Airway epithelial cell (primary cell): ENCODE measurements at places on chromosomes 3 and 15. TPM values are rescaled to one million over a fixed set of nuclear protein-coding genes. Genes with fewer than 3 reads are reported as not detected.

Gene HRH1
- total RNA-seq: 2.6 and 3.2 TPM in 2 replicates

Gene PAK2
- total RNA-seq: 22.9 and 31.1 TPM in 2 replicates

Gene NIPA2
- total RNA-seq: 56.3 and 64.7 TPM in 2 replicates

Gene OGG1
- 16.2 and 17.4 TPM in 2 replicates for total RNA-seq

Gene ACKR4
- 0.19 TPM in 1 of 2 replicates, not detected in the other for total RNA-seq

Gene GNAT1
- 0.35 TPM in 1 of 2 replicates, not detected in the other for total RNA-seq

Gene SLC22A14
- total RNA-seq: not detected in 2 replicates

Gene BOC
- total RNA-seq: 2.1 and 2.2 TPM in 2 replicates

Gene NMD3
- 38.8 and 58.3 TPM in 2 replicates for total RNA-seq

Gene ANKRD34C
- total RNA-seq: not detected in 2 replicates

Gene AADACL2
- not detected in 2 replicates for total RNA-seq

Gene DPPA2
- not detected in 2 replicates for total RNA-seq

Gene CMTM6
- 69.6 and 114 TPM in 2 replicates for total RNA-seq

Gene TLR9
- 0.07 TPM in 1 of 2 replicates, not detected in the other for total RNA-seq

Gene FEZF2
- not detected in 2 replicates for total RNA-seq

Gene DAPK2
- total RNA-seq: 0.33 and 0.42 TPM in 2 replicates

Gene C2CD4A
- 1.3 and 2.1 TPM in 2 replicates for total RNA-seq

Gene ABHD2
- 33.1 and 43.4 TPM in 2 replicates for total RNA-seq

Gene KBTBD12
- not detected in 2 replicates for total RNA-seq

Gene BMF
- 0.78 and 1.0 TPM in 2 replicates for total RNA-seq

Gene NSMCE3
- total RNA-seq: 7.3 and 8.7 TPM in 2 replicates

Gene LRRN1
- total RNA-seq: 1.4 and 2.3 TPM in 2 replicates

Gene CLEC3B
- total RNA-seq: 0.79 TPM in 1 of 2 replicates, not detected in the other

Gene CRYGS
- total RNA-seq: 0.23 and 0.99 TPM in 2 replicates

Gene GOLGA8J
- total RNA-seq: not detected in 2 replicates

Gene NFKBIZ
- 34.0 and 47.5 TPM in 2 replicates for total RNA-seq

Gene AHSG
- 0.28 TPM in 1 of 2 replicates, not detected in the other for total RNA-seq

Gene VIPR1
- 6.6 and 9.1 TPM in 2 replicates for total RNA-seq

Gene INSYN1
- total RNA-seq: 2.3 and 6.9 TPM in 2 replicates

Gene GNB4
- total RNA-seq: 15.7 and 19.9 TPM in 2 replicates

Gene TM4SF18
- total RNA-seq: not detected in 2 replicates

Gene LMAN1L
- not detected in 2 replicates for total RNA-seq

Gene ATP13A4
- total RNA-seq: 2.7 and 4.4 TPM in 2 replicates

Gene IQCF5
- total RNA-seq: not detected in 2 replicates

Gene MED12L
- 0.05 and 0.07 TPM in 2 replicates for total RNA-seq

Gene ZNF280D
- 6.6 and 6.8 TPM in 2 replicates for total RNA-seq

Gene CPNE9
- total RNA-seq: not detected in 2 replicates

Gene GP9
- not detected in 2 replicates for total RNA-seq

Gene FANCD2OS
- total RNA-seq: 2.3 TPM in 1 of 2 replicates, not detected in the other

Gene VWA5B2
- not detected in 2 replicates for total RNA-seq

Gene FAM81A
- total RNA-seq: 0.19 and 0.78 TPM in 2 replicates

Gene CPLX3
- total RNA-seq: not detected in 2 replicates

Gene TOP2B
- total RNA-seq: 51.2 and 64.3 TPM in 2 replicates

Gene ISLR
- total RNA-seq: not detected in 2 replicates

Gene CASR
- total RNA-seq: not detected in 2 replicates

Gene VPS8
- 15.4 and 17.4 TPM in 2 replicates for total RNA-seq
